Activated naive CD8-positive, alpha-beta T cell treated with anti-CD3 and anti-CD28 coated beads, Interleukin-2, amount 10 ng/mL, durations not matched to agents 7 days and 5 days (primary cell): ENCODE measurements at places on chromosomes 5 and 9.

- H3K4me3 ChIP-seq, result no peak overlapping the region
- H3K36me3 ChIP-seq, result no peaks in the 10 kb centered on the region
- peaks cover 21% of the 10 kb centered on the region for H3K27me3 ChIP-seq
- H3K4me1 ChIP-seq, result no peaks in the 10 kb centered on the region
- DNase-seq, result no peak
Measured at GRCh38 chr5:171606414-171607024, 179.1 kb upstream of the SMIM23 start.

DNA sequence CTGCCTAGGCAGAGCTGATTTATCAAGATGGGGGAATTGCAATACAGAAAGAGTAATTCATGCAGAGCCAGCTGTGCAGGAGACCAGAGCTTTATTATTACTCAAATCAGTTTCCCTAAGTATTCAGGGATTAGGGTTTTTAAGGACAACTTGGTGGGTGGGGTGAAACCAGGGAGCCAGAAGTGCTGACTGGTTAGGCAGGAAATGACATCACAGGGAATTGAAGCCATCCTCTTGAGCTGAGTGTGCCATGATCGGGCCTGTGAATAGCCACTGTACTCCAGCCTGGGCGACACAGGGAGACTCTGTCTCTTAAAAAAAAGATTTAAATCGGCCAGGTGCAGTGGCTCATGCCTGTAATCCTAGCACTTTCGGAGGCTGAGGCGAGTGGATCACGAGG is 45.3 kb upstream of the CDK5RAP2 start:
- DNase-seq, result no peak
- H3K4me3 ChIP-seq, result no peak overlapping the region
- no peak overlapping the region for H3K27ac ChIP-seq
- peaks cover 4% of the 10 kb centered on the region for H3K36me3 ChIP-seq

- no peaks in the 10 kb centered on the region for H3K27me3 ChIP-seq
- peaks cover 39% of the 10 kb centered on the region for H3K4me1 ChIP-seq
- peak overlapping the region; percentile 100 for H3K27ac ChIP-seq
- H3K4me3 ChIP-seq, result peak overlapping the region; percentile 99
Measured at GRCh38 chr9:97632248-97632984, 752 bp downstream of the TSTD2 start.

DNA sequence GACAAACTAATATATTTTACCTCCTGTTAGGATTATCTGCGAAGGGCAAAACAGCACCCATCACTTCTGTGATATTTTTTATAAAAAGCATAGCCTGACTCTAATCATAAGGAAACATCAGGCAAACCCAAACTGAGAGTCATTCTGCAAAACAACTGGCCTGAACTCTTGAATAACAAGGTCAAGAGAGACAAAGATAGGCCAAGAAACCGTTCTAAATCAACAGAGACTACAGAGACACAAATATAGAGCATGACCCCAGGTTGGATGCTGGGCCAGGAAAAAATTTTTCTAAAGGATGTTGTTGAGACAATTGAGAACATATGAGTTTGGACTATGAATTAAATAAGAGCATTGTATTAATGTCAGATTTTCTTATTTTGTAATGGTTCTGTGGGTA is 384.9 kb downstream of the NFIB start:
- H3K4me1 ChIP-seq, result no peaks in the 10 kb centered on the region
- no peak overlapping the region for H3K27ac ChIP-seq
- H3K27me3 ChIP-seq, result no peaks in the 10 kb centered on the region
- H3K36me3 ChIP-seq, result no peaks in the 10 kb centered on the region
- DNase-seq, result no peak

DNA sequence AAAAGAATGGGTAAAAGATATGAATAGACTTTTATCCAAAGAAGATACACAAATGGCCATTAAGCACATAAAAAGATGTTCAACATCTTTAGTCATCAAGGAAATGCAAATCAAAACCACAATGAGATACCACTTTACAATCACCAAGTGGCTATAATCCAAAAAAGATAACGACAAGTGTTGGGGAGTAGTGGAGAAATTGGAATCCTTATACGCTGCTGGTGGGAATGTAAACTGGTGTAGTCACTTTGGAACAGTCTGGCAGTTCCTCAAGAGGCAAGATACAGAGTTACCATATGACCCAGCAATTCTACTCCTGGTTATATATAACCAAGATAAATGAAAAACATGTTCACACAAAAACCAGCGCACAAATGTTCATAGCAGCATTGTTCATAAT is 234.9 kb downstream of the SPATA31D1 start:
- H3K27me3 ChIP-seq, result no peaks in the 10 kb centered on the region
- no peak overlapping the region for H3K4me3 ChIP-seq
- H3K36me3 ChIP-seq, result no peaks in the 10 kb centered on the region
- no peaks in the 10 kb centered on the region for H3K4me1 ChIP-seq
- no peak overlapping the region for H3K27ac ChIP-seq

GRCh38 chr5:125171641-125172040 is 425.2 kb upstream of the ZNF608 start:
- no peak for DNase-seq
- H3K27ac ChIP-seq, result no peak overlapping the region
- H3K27me3 ChIP-seq, result no peaks in the 10 kb centered on the region
- H3K36me3 ChIP-seq, result no peaks in the 10 kb centered on the region
- no peaks in the 10 kb centered on the region for H3K4me1 ChIP-seq

DNA sequence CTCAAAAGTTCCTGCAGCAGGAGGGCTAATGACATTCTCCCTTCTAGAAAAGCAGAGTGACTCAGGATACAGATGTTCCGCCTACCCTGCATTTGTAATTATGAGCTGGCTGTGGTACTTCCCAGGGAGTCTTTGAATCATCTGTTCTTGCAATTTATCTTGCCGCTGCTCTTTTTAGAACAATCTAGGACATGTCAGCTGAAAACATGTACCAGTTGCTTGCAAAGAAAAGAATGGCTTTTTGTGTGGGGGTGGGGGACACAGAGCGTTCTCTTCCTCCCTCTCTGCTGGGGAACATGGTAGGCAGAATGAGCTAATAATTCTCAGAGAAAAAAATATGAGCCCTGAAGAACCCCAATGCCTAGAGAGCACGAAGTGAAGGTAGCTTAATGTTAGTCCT is 51.7 kb upstream of the TUT7 start:
- H3K4me1 ChIP-seq, result peaks cover 3% of the 10 kb centered on the region
- H3K27ac ChIP-seq, result no peak overlapping the region
- no peaks in the 10 kb centered on the region for H3K36me3 ChIP-seq

DNA sequence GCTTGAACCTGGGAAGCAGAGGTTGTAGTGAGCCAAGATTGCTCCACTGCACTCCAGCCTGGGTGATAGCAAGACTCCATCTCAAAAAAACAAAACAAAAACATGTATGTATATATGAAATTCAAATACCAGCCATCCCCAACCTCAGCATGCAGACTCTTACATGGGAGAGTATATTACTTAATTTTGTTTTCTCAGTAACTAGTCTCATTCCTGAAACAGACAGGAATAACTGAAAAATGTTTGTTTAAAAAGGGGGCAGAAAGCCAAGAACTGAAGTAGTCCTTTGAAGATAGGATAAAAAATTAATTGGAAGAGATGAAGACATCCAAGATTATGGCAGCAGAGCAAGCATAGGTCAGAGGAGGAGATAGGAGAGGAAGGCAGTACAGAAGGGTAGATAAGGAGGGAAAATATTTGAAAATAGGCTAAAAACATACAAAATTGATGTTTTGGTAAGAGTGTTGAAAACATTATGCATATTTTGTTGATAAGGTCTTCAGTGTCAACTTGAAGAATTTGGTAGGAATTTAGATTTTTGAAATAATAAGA is 309.9 kb downstream of the MAT2B start:
- no peak overlapping the region for H3K27ac ChIP-seq
- no peak overlapping the region for H3K4me3 ChIP-seq
- no peaks in the 10 kb centered on the region for H3K27me3 ChIP-seq
- H3K36me3 ChIP-seq, result no peaks in the 10 kb centered on the region
- no peaks in the 10 kb centered on the region for H3K4me1 ChIP-seq
- no peak for DNase-seq

DNA sequence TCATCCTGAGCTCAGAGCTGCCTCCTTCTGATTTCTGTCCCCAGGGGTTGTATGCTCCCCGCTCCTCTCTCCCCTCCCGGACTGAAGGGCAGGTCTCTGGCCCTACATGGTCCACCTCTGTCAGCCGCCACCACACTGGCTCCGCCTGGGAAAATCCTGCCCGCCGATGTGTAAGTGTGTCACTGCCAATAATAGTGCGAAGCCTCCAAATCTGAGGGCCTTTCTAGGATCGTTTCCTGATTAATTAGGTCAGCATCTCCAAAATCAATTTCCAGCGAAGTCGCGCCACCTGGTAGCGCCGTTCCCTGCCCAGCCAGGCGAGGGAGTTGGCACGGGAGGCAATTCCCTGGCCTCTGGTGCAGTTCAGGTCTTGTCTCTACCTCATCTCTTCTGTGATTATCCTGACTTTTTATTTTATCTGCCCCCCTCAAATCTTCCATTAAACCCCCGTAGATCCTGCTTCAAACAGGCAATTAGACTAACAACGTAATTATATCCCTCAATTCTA is 73.5 kb downstream of the ZNF618 start:
- H3K4me1 ChIP-seq, result no peaks in the 10 kb centered on the region
- no peaks in the 10 kb centered on the region for H3K27me3 ChIP-seq
- H3K4me3 ChIP-seq, result no peak overlapping the region
- no peak for DNase-seq
- no peak overlapping the region for H3K27ac ChIP-seq

DNA sequence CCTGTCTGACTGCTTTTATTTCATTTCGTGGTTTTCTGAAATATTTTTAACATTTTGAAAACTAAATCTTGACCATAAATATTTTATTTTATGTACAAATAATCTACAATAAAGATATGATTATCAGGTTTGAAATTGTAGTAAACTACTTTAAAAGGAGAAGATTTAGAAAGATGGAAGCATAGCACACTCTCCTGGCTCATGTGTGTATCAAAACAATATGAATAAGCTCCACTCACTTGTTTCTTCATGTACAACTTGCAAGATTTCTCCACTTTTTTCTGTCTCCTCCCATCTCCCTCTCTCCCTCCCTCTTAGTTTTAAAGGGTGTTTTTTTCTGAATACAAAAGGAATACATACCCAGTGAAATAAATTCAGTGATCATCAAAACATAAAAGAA is 15.4 kb upstream of the VPS13A start:
- no peak overlapping the region for H3K27ac ChIP-seq
- DNase-seq, result no peak
- peaks cover 13% of the 10 kb centered on the region for H3K27me3 ChIP-seq

DNA sequence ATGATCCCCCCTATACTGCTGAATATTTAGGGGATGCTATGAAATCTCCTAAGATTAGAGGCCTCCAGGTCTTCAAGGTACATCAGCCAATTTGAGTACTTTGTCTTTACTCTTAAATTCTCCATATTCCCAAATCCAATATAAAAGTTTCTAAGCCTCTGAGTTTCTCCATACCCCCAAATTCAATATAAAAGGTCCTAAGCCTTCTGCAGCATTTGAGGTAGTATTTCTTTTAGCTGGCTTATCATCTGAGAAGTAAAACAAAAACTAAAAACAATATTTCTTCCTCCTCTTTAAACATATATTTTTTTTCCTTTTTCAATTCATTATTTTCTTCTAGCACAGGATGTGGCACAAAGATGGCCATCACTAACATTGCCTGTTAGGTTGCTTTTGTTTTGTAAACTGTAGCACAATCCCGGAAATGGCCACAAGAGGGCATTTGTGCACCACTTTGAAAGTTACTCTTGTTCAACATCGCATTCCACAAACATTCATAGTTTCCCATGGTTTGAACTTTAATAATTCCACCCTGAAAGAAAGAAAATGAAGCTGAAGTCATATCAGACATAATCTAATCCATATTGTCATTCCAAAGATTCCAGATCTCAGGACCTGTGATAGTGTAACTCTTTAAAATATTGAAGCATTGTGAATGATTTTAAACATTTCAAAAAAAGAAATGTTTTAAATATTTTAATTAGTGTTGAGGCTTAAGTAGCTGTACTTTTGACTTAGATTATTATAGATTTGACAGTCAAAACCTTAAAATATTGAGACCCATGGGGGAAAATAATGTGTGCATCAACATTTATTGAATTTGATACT is 21.0 kb upstream of the SCGB3A2 start:
- H3K27ac ChIP-seq, result no peak overlapping the region
- no peak overlapping the region for H3K4me3 ChIP-seq
- DNase-seq, result peak; percentile 27
- peaks cover 3% of the 10 kb centered on the region for H3K4me1 ChIP-seq
- H3K27me3 ChIP-seq, result peaks cover 6% of the 10 kb centered on the region

DNA sequence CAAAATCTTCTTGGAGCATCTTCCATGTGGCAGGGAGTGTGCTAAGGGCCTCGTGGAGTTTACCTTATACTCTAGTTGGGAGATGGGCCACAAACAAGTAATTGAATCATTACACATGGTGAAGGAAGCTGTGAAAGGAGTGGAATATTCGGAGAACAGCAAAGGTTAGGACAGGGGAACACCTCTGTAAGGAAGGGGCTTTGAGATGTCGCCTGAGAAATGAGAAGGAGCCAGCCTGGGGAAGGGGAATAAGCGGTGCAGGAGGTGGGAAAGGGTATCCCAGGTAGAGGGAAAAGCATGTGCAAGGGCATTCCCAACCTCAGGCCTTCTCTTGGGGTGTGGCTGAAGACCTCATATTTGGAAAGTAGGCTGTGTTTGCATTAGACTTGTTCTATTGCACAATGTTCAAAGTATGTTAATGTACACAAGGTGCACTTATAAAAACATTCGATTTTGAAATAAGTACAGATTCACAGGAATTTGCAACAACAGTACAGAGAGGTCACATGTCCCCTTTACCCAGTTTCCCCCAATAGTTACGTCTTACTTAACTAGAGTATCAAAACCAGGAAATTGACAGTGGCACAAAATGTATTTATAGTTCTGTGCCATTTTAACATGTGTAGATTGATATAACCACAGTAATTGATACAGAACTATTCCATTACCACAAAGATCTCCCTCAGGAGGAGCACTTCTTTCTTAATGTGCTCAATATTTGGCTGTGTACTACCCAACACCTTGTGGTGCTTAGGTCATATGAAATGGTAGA is 2.4 kb upstream of the STOM start:
- H3K4me3 ChIP-seq, result no peak overlapping the region
- no peak for DNase-seq
- H3K36me3 ChIP-seq, result peaks cover 10% of the 10 kb centered on the region
- H3K27ac ChIP-seq, result no peak overlapping the region

DNA sequence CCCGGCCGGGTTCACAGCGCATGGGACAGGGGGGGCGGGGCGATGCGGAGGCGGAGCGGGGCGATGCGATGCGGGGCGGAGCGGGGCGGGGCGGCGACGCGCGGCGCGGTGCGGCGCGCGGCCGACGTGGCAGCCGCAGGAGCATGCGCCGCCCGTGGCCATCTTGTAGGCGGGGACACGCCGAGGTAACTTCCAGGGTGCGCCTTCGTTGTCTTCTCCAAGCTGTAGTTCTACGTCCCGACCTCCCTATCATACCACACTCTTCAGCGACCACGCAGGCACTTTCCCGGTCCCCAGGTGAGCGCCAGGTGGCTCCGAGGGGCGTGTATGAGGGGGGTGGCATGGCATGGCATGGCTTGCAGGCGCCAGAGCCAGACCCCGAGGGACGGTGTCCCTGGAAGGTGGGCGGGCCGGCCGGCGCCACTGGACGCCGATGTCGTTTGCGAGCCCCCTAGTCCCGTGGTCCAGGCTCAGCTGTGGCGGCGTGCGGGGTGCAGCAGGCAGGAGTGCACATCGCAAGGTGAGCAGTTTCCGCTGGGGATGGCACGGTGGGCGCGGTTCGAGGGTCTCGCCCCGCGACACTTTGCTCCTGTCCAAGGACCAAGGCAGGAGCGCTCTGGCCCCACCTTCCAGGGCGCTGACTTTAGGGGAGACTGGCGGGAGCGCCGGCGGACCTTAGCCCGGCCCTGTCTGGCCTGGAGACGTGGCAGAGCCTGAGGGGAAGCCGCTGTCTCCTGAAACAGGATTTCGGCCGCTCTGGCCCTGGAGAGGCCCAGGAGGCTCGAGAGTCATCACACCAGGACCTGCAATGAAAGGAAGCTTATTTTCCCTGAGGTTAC is at the start of gene PRRC1:
PRRC1 (plus strand) TSS at position 161 of the 839 bp plus-strand sequence. CDS start 5,840 bp downstream, outside the sequence.
- H3K36me3 ChIP-seq, result peaks cover 32% of the 10 kb centered on the region
- peaks cover 3% of the 10 kb centered on the region for H3K27me3 ChIP-seq
- peaks cover 22% of the 10 kb centered on the region for H3K4me1 ChIP-seq
- H3K27ac ChIP-seq, result peak within 1 kb of the TSS; percentile 79
- DNase-seq, result peak; percentile 81
